ENCODE measurements at places on chromosomes 5 and 9. TPM values are rescaled to one million over a fixed set of nuclear protein-coding genes. Genes with fewer than 3 reads are reported as not detected.

Gene ASPN
- not detected for total RNA-seq

Gene WHRN
- 6.9 TPM for total RNA-seq

Gene PLPP7
- 0.08 TPM for total RNA-seq

Gene HTR1A
- total RNA-seq: not detected

Gene TAS2R1
- not detected for total RNA-seq

Gene MYMK
- not detected for total RNA-seq

Gene SH3TC2
- total RNA-seq: 0.58 TPM

Gene SPRY4
- 5.0 TPM for total RNA-seq

Gene ZER1
- 16.6 TPM for total RNA-seq

Gene MFAP3
- 26.0 TPM for total RNA-seq

Gene ADAMTS12
- 9.2 TPM for total RNA-seq

Gene TMEM252
- not detected for total RNA-seq

Gene FAM153A
- not detected for total RNA-seq

Gene GABBR2
- total RNA-seq: 0.20 TPM

Gene ADAMTSL2
- not detected for total RNA-seq

Gene CNTNAP3
- 7.3 TPM for total RNA-seq

Gene SLIT3
- 13.1 TPM for total RNA-seq

Gene NTRK2
- 0.04 TPM for total RNA-seq

Gene CDH12
- not detected for total RNA-seq

Gene TMEFF1
- total RNA-seq: 1.8 TPM

Gene PCDHGB5
- 2.2 TPM for total RNA-seq

Gene BARHL1
- total RNA-seq: not detected

Gene PARP8
- total RNA-seq: 0.13 TPM

Gene TSLP
- not detected for total RNA-seq

Gene FOXI1
- not detected for total RNA-seq

Gene PCA3
- not detected for total RNA-seq

Gene SLC4A9
- total RNA-seq: not detected

Gene FCN2
- not detected for total RNA-seq

Data from A549 treated with CORT108297 at 1 μM for 4 hours (cell line).